ENCODE measurements at places on chromosomes 13 and 19. TPM values are rescaled to one million over a fixed set of nuclear protein-coding genes. Genes with fewer than 3 reads are reported as not detected.

SIGLEC6 gene
- polyA plus RNA-seq = 0.24 TPM

PSG5 gene
- polyA plus RNA-seq = 0.68 TPM

N4BP2L1 gene
- polyA plus RNA-seq = 23.4 TPM

FAM216B gene
- polyA plus RNA-seq = 2.4 TPM

ZNF799 gene
- polyA plus RNA-seq = 10.4 TPM

NDUFB7 gene
- 75.5 TPM for polyA plus RNA-seq

LAIR1 gene
- 6.7 TPM for polyA plus RNA-seq

DMPK gene
- 52.4 TPM for polyA plus RNA-seq

RFPL4A gene
- not detected for polyA plus RNA-seq

LSR gene
- polyA plus RNA-seq = 49.7 TPM

SELENOV gene
- polyA plus RNA-seq = 0.46 TPM

KISS1R gene
- not detected for polyA plus RNA-seq

UCHL3 gene
- polyA plus RNA-seq = 18.6 TPM

MCEMP1 gene
- polyA plus RNA-seq = 1.1 TPM

ZNF296 gene
- 1.2 TPM for polyA plus RNA-seq

ZNF224 gene
- polyA plus RNA-seq = 45.0 TPM

RNF17 gene
- polyA plus RNA-seq = 0.26 TPM

FCHO1 gene
- polyA plus RNA-seq = 0.46 TPM

ELSPBP1 gene
- polyA plus RNA-seq = not detected

QPCTL gene
- 7.2 TPM for polyA plus RNA-seq

SOHLH2 gene
- polyA plus RNA-seq = 4.7 TPM

INAFM1 gene
- 7.5 TPM for polyA plus RNA-seq

WBP4 gene
- polyA plus RNA-seq = 22.3 TPM

ZNF700 gene
- polyA plus RNA-seq = 25.4 TPM

CCL25 gene
- 0.37 TPM for polyA plus RNA-seq

TRPC4 gene
- 0.13 TPM for polyA plus RNA-seq

LIM2 gene
- polyA plus RNA-seq = not detected

SIGLEC10 gene
- 0.91 TPM for polyA plus RNA-seq

Data from right lung (tissue), 10 donors.